ENCODE measurements at places on chromosomes 4 and X.

- no peak for DNase-seq
These were observed 46.9 kb upstream of the SYTL5 start for GRCh38 chrX:37959212-37960021.

DNA sequence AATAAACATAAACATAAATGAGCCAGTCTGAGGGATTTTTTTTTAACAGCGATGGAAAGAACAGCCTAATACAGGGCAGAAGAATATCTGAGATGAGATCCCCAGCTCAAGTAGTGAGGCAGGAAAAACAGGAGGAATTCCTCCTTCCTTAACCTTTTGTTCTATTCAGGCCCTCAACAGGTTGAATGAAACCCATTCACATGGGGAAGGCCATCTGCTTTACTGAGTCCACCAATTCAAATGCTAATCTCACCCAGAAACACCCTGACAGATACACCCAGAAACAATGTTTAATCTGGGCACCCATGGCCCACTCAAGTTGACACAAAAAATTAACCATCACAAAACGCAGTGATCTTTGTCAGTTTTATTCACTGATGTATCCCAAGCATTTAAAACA is 45.5 kb downstream of the SMIM31 start:
- no peak for DNase-seq

- DNase-seq: no peak
These were observed 97.5 kb downstream of the ANK2 start for GRCh38 chr4:113146876-113147358.

DNA sequence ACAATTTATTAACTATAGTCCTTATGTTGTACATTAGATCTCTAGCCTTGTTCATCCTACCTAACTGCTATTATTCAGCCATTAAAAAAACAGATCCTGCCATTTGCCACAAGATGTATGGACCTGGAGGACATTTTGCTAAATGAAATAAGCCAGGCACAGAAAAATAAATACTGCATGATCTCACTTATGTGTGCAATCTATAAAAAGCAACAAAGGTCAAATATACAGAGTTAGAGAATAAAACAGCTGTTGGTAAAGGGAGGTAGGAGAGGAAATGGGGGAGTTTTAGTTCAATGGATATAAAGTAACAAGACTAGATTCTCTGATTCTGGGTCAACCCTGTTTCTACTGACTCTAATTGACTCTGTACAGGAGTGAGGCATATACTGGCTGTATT is 103.3 kb upstream of the FAM9C start:
- no peak for DNase-seq

- DNase-seq: no peak
These were observed 13.9 kb downstream of the TCEANC start for GRCh38 chrX:13666836-13667235.

GRCh38 chr4:1898681-1899080 is 27.5 kb downstream of the NSD2 start:
- DNase-seq: no peak

- no peak for DNase-seq
These were observed 240.3 kb downstream of the IL1RAPL2 start for GRCh38 chrX:104806346-104806745.

GRCh38 chrX:31847773-31848172 is 775.9 kb upstream of the FTHL17 start:
- no peak for DNase-seq

GRCh38 chrX:150582338-150582948 is 14.0 kb downstream of the MTM1 start:
- DNase-seq: no peak

GRCh38 chr4:161419822-161420221 is 744.0 kb downstream of the FSTL5 start:
- no peak for DNase-seq

GRCh38 chr4:128308986-128309385 is 21.4 kb upstream of the PGRMC2 start:
- no peak for DNase-seq

GRCh38 chr4:72568959-72569718 is at the start of gene ADAMTS3:
ADAMTS3 (minus strand) TSS chr4:72569221; CDS start chr4:72568762, 459 bp downstream.
- DNase-seq: peak; percentile 87

- no peak for DNase-seq
These were observed 313.4 kb upstream of the BOD1L1 start for GRCh38 chr4:13940921-13941320.

DNA sequence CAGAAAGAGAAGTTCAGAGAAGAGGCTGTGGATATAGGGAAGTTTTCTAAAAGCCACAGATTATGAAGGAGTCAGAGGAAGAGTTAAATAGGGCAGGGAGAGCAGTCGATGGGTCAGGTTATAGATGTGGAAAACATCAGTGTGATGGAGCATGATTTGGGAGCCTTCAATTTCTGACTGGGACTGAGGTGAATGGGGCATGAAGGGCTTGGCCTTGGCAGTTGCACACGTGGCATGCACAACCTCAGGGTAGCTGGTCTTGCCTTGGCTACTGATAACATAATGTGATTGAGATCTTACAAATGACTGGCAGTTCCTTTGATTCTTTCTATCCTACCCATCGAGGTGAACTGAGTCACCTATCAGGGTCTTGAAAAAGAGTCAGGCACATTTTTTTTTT is 59.7 kb downstream of the AFM start:
- DNase-seq: no peak

DNA sequence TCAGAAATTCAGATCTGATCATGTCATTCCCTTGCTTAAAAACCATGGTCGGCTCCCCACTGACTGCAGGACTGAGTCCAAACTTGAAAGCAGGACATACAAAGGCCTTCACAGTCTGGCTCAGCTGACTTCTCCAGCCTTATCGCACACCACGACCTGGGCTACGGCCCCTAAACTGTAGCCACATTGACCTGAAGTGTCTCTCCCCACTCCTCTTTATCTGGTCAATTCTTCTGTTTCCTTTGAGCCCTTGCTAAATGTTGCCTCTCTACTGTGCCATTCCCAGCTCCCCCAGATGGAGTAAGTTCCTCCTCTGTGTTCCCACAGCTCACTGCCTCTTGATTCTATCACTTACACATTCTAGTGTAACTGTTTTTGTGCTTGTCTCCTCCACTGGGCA is 60.5 kb upstream of the CITED1 start:
- no peak for DNase-seq

DNA sequence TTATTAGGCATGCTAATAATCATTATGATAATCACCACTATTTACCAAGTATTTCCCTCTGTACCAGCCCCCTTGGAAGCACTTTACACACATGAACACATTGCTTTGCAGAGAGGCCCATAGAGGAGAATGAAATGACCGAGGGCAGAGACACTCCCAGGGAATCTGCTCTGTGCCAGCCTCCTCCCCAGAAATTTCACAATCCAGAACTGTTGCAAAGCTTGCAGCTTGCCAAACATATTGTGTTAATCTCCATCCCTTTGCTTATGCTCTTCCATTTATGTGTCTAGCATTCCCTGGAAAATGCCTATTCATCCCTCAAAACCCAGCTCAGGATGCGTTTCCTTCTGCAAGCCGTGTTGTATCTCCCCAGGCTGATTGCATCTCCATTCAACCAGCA is 37.8 kb downstream of the CYTL1 start:
- no peak for DNase-seq

- no peak for DNase-seq
These were observed 47.0 kb downstream of the SPRY1 start for GRCh38 chr4:123443401-123444289.

DNA sequence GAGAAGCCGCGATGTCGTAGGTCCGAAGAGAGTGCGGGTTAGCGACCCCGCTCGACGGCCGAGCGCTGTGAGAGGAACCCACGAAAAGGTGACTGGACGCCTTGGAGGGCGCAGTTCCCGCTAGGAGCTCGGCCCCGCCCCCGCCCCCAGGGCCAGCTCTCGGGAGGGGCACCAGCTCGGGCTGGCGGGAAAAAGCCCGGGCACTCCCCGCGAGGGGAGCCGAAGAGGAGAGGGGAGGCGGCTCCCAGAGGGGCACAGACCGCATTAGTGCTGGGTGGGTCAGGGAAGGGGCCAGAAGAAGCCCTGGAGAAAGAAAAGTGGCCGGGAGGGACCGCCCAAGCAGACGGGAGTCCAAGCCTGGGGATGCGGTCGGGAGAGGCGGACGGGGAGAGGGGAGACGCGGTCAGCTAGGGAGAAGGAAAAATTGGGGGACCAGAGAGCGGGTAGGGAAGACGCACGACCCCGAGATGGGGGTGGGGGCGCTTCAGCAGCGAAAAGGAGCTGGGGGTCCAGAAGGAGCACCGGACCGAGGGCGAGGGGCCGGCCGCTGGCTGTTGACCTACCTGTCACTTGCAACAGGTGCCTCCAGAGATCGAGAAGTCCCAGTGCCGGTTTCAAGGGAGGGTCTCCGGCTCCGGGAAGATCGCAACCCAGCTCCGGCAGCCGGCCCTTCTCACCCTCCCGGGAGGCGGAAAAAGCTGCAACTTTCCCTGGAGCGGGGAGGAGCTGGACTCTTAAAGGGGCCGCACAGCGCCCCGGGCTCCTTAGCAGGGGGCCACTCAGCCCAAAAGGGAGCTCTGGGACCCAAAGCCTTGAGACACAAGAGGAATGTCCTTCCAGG is at the start of gene SYTL4:
Gene SYTL4 (minus strand): TSS at position 681 of the 841 bp plus-strand sequence. CDS start 30,084 bp downstream, outside the sequence.
- DNase-seq: no peak

- no peak for DNase-seq
These were observed 143.6 kb downstream of the COX7B2 start for GRCh38 chr4:46765465-46765864.

- no peak for DNase-seq
These were observed 1.2 kb downstream of the PRPS1 start for GRCh38 chrX:107629540-107629909.

DNA sequence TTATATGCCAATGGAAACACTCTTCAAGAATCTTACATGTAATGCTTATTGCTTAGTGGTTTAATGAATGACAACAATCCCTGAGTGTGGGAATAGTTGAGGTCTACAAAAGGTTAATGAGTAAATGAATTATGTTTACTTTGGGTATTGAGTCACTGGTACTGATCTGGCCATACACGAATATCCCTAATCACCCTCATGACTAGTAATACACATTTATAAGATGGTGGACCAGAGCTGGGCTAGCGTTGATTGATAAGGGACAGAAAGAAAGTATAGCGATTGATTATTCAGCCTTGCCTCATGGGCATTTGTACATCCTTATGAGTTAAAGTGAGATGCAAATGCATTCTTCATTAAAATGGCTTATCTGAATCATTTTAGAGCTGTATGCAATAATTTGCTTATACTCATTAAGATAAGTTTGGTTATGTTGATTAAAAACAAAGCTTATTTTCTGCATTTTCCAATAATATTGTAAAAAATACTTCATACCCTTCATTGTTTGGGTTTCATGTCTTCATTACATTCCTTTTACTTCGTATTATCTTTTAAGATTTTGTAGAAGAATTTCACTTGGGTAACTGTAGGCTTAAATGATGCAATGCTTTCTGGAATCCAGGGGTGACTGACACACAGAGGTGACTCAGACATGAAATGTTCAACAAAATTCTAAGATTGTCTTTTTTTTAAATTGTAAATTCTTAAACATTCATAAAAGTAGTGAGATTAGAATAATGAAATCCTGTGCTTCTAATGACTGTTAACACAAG is 47.4 kb downstream of the FGF2 start:
- DNase-seq: no peak

DNA sequence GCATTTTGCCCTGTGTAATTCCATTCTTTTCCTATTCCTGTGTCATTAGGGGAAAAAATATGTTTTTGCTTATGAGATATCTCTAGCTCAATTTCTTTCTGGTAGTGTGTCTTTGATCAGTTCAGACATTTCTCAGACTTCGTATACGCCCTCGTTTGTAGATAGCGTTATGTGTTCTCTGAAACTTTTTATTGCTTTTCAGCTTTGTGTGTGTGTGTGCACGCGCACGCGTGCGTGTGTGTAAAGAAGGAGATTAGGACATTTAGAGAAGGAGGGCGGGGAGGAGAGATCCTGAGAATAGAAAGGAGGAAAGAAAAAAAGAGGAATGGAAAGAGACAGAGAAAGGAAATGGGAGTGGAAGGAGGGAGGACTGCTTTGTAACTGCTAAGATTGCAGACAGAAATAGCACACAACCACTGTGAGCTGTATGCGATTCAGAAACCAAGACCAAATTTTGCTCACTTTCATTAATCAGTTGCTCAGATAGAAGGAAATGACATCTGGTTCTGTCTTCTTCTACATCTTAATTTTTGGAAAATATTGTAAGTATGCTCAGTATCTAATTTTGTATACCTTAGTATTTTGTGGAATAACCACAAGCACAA is at the start of gene RXFP1:
Gene RXFP1 (plus strand): TSS at position 399 of the 605 bp plus-strand sequence. CDS start 95 bp downstream, at position 494.
- DNase-seq: no peak

DNA sequence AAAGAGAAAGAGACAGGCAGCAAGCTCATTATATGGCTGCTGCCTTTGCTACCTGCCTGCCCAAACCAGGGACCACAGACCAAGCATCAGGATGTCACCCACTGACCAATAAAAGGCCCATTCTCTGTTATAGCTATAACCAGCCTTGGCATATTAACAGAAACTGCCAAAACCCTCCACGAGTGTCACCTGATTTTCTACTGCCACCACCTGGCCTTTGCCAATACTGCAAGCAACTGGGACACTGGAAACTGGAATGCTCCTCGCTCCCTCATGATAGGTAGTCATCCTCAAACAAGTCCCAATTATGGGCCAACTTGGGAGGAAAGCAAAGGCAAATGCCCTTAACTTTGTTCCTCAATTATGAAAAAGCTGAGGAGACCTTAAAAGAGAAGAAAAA is 76.0 kb downstream of the SPIN4 start:
- DNase-seq: no peak

DNA sequence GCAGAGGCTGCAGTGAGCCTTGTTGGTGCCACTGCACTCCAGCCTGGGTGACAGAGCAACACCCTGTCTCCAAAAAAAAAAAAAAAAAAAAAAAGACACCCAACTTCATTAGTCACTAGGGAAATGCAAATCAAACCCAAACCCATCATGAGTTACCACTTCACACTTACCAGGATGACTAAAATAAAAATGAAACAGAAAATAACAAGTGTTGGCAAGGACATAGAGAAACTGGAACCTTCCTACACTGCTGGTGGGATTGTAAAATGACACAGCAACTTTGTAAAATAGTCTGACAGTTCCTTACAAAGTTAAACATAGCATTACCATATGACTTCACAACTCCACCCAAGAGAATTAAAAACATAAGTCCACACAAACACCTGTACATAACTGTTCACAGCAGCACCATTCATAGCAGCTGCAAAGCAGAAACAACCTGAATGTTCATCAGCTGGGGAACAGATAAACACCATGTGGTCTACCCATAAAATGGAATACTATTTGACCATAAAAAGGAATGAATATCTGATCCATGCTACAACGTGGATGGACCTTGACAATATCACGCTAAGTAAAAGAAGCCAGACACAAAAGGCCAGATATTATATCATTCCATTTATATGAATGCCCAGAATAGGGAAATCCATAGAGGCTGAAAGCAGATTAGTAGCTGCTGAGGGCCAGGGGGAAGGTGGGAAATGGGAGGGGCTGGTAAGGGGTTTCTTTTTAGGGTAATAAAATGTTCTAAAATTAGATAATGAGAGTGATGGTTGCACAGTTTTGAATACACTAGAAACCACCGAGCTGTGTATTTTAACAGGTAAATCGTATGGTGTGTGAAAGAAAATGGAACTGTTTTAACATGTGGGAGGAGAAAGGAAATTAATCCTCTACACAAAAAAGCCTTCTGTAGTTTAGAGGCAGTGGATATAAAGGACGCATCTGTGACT is 18.3 kb downstream of the CD99L2 start:
- DNase-seq: no peak

GRCh38 chr4:141247430-141247780 is 26.7 kb downstream of the ZNF330 start:
- DNase-seq: no peak

GRCh38 chrX:57528670-57529255 is 63.0 kb upstream of the ZXDB start:
- no peak for DNase-seq

GRCh38 chr4:76386566-76387305 is 34.2 kb downstream of the CCDC158 start:
- no peak for DNase-seq

Measured in left forelimb (tissue), 1 donor.